ENCODE measurements at places on chromosomes 2 and 18. TPM values are rescaled to one million over a fixed set of nuclear protein-coding genes. Genes with fewer than 3 reads are reported as not detected.

EFEMP1 gene
- not detected for total RNA-seq

- no peak overlapping the region for H3K27ac ChIP-seq
- no peaks in the 10 kb centered on the region for H3K27me3 ChIP-seq
- DNase-seq: no peak
- no peaks in the 10 kb centered on the region for H3K36me3 ChIP-seq
Measured at GRCh38 chr2:168525716-168526446, 69.8 kb downstream of the CERS6 start.

DNA sequence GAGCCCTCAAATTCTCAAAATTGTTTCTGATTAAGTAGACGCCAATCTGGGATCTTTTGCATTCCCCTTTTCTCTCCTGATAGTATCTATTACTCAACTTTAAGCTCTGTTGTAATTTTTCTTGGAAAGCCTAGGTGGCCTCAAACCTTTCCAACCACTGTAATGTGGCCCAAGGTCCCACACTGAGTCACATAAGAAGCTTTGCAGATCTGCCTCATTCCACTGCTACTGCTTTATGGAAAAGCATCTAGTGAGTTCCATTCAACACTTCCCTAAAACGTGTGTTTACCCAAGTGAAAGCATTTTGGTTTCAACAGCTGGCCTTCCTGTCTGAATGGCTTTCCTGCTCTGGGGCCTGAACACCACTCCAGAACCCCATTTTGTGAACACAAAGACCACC lies 493.6 kb upstream of the SPHKAP start:
- H3K27me3 ChIP-seq: no peaks in the 10 kb centered on the region
- H3K27ac ChIP-seq: no peak overlapping the region
- DNase-seq: no peak
- H3K4me3 ChIP-seq: no peak overlapping the region

- no peak overlapping the region for H3K27ac ChIP-seq
- H3K4me1 ChIP-seq: no peaks in the 10 kb centered on the region
- DNase-seq: no peak
- H3K4me3 ChIP-seq: no peak overlapping the region
- H3K27me3 ChIP-seq: no peaks in the 10 kb centered on the region
Measured at GRCh38 chr18:5350636-5351035, 55.1 kb upstream of the ZBTB14 start.

- no peaks in the 10 kb centered on the region for H3K36me3 ChIP-seq
- H3K4me3 ChIP-seq: no peak overlapping the region
- no peak for DNase-seq
- H3K27me3 ChIP-seq: no peaks in the 10 kb centered on the region
- H3K4me1 ChIP-seq: no peaks in the 10 kb centered on the region
Measured at GRCh38 chr2:115400940-115401339, 958.5 kb downstream of the DPP10 start.

FBXO48 gene
- total RNA-seq: 2.3 TPM

GREB1 gene
- 0.29 TPM for total RNA-seq

FOXD4L1 gene
- 0.12 TPM for total RNA-seq

EMILIN1 gene
- 0.51 TPM for total RNA-seq

- peaks cover 3% of the 10 kb centered on the region for H3K27me3 ChIP-seq
- peaks cover 18% of the 10 kb centered on the region for H3K4me1 ChIP-seq
- H3K36me3 ChIP-seq: no peaks in the 10 kb centered on the region
- H3K27ac ChIP-seq: no peak overlapping the region
- DNase-seq: no peak
Measured at GRCh38 chr18:10121786-10122515, 208.1 kb downstream of the VAPA start.

ATOH8 gene
- not detected for total RNA-seq

DNA sequence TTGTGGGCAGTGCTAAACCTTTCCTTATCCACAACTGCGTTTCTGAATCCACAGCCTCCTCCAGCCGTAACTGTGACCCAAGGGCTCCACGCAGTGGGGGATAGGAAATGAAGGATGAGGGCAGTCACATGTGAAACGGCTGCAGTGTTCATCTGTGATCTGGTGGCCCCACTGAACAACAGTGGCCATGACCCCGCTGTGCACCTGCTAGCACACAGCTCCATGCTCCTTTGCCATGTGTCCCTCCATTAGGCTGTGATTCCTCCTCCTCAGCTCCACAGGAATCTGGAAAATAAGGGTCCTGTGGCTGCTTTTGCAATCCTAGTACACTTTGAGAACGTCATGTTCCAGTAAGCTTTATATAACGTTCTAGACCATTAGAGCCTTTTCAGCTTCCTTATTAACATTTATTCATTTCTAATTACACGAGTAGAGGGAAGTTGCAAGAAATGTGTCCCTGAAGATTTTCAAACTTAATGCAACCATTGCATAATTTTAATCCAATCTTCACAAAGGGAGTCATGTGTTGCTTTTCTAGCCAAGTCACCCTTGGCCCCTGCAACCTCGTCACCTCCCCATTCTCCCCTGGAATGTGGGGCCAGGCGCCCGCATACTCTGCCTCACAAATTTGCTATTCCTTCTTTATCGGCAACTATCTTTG lies 7.1 kb upstream of the NAPG start:
- H3K4me1 ChIP-seq: peaks cover 5% of the 10 kb centered on the region
- H3K4me3 ChIP-seq: no peak overlapping the region
- H3K27me3 ChIP-seq: peaks cover 48% of the 10 kb centered on the region

- H3K4me1 ChIP-seq: no peaks in the 10 kb centered on the region
- no peak overlapping the region for H3K27ac ChIP-seq
- H3K36me3 ChIP-seq: no peaks in the 10 kb centered on the region
- no peaks in the 10 kb centered on the region for H3K27me3 ChIP-seq
- no peak for DNase-seq
- H3K4me3 ChIP-seq: no peak overlapping the region
Measured at GRCh38 chr2:141770530-141770929, 360.3 kb downstream of the LRP1B start.

DNA sequence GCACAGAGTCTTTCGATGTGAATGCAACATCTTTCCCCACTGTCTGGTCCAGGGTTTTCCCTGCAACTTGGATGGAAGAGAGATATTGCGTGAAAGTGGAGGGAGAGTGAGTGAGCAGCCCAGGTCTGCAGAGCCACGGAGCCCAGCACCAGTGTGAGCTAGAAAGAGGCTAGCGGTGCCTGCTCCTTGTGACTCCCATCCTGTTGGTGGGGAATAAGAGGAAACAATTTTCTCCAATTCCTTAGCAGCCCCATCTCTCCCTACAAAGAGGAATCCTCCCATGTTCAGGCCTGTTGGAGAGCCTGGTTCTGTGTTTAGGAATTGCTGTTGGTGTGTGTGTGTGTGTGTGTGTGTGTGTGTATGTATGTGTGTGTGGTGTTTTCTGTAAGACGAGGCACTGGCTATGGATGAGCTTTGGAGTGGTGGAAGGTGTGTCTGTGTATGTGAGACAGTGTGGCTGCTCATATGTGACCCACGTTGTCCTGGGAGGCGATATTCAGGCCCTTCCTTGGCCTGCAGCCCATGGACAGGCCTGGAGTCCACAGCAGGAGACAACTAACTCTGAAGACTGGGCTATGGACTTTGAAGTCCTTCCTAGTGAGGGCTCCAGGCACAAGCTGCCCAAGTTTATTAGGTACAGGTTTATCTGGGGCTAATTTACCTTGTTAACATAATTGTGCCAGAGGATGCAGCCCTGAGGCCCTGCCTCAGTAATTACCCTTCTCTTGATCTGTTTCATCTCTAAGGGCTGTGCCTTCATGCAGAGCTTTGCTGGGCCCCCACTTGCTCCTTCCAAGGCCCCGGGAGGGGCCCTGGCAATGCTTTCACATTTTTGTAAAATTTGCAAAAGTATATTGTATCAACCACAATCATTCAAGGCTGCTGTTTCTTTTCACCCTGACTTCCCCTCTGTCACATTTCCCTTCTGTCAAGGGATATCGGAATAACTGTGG lies 88.6 kb upstream of the HAAO start:
- no peak overlapping the region for H3K4me3 ChIP-seq
- H3K27me3 ChIP-seq: no peaks in the 10 kb centered on the region
- H3K4me1 ChIP-seq: peaks cover 28% of the 10 kb centered on the region

GRCh38 chr2:120379916-120380893 lies 34.3 kb downstream of the INHBB start:
- peaks cover 7% of the 10 kb centered on the region for H3K27me3 ChIP-seq
- no peak overlapping the region for H3K27ac ChIP-seq
- no peak overlapping the region for H3K4me3 ChIP-seq
- no peaks in the 10 kb centered on the region for H3K36me3 ChIP-seq
- DNase-seq: no peak

- no peak overlapping the region for H3K4me3 ChIP-seq
- H3K4me1 ChIP-seq: peaks cover 2% of the 10 kb centered on the region
- H3K36me3 ChIP-seq: no peaks in the 10 kb centered on the region
- DNase-seq: no peak
Measured at GRCh38 chr2:240645801-240646175, 20.5 kb downstream of the GPR35 start.

DNA sequence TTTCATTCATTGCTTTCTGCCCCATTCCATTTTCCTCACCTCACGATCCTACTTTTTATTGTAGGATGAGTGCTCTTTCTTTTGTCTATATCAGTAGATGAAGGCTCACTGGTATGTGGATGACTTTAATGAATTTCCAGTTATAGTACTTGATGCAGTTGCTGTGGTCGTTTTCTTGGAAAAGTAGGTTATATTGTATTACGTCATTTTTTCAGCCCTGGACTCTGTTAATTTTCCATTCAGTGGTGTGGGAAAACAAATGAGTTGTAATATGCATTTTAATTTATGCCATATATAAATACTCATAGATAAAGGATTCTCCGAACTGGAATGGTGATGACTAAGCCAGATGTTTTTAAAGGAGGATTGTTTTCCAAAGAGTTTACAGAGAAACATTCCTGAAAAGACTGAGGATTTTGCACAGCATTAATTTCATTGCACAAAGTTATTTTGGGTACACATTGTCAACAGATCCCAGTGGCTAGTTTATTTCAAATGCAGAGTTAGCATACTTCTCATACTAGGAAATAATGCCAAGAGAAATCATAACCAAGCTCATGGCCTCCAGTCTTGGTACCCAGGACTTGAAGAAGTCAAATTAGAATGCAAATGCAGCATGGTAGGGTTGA lies 189.7 kb downstream of the PAX3 start:
- no peaks in the 10 kb centered on the region for H3K27me3 ChIP-seq
- H3K36me3 ChIP-seq: no peaks in the 10 kb centered on the region
- H3K4me3 ChIP-seq: no peak overlapping the region
- no peaks in the 10 kb centered on the region for H3K4me1 ChIP-seq

GAREM2 gene
- total RNA-seq: 1.4 TPM

MARCO gene
- not detected for total RNA-seq

DNA sequence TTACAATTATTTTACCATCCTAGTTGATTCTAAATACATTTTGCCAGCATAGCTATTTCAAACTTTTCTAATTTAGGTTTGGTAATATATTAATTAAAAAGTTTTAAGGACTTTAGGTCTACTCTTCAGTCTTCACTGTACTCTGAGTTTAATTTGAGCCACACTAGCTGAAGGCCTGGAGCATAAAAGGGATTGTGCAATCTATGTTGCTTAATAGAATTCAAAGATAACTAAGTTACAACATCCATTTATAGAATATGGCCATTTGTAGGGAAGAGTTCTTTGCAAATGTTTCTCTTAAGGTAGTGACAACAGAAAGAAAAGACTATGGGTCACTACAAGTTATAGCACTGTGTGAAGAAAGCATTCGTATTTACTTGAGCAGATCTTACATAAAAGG lies 702.2 kb upstream of the NRXN1 start:
- no peaks in the 10 kb centered on the region for H3K36me3 ChIP-seq
- H3K27me3 ChIP-seq: no peaks in the 10 kb centered on the region
- no peaks in the 10 kb centered on the region for H3K4me1 ChIP-seq
- DNase-seq: no peak
- no peak overlapping the region for H3K4me3 ChIP-seq
- no peak overlapping the region for H3K27ac ChIP-seq

- H3K27me3 ChIP-seq: no peaks in the 10 kb centered on the region
- H3K36me3 ChIP-seq: peaks cover 14% of the 10 kb centered on the region
- DNase-seq: no peak
- no peak overlapping the region for H3K27ac ChIP-seq
- no peaks in the 10 kb centered on the region for H3K4me1 ChIP-seq
- H3K4me3 ChIP-seq: no peak overlapping the region
Measured at GRCh38 chr2:74429487-74430451, 8.2 kb downstream of the WDR54 start.

- H3K4me3 ChIP-seq: no peak overlapping the region
- H3K27ac ChIP-seq: no peak overlapping the region
- no peak for DNase-seq
- H3K36me3 ChIP-seq: no peaks in the 10 kb centered on the region
- H3K4me1 ChIP-seq: no peaks in the 10 kb centered on the region
Measured at GRCh38 chr2:100011272-100011731, 131.1 kb downstream of the AFF3 start.

DNA sequence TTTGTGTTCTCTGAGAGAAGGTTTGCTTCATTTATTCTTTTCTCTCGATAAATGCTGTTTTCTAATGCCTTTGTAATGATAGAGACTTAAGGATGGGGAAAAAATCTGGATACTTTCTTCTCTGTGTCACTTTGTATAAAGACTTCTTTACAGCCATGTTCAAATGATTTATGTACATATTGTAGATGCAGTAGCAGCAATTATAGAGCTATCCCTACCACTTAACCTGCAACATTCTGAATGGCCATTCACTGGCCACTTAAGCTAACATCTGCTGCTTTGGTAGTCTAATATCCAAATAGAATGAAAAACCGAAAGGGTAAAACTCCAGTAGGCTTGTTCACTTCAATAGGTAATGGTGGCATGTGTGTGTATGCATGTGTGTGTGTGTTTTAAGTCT lies 97.8 kb downstream of the CSRNP3 start:
- no peak for DNase-seq
- H3K27ac ChIP-seq: no peak overlapping the region
- H3K27me3 ChIP-seq: peaks cover 2% of the 10 kb centered on the region
- H3K4me1 ChIP-seq: no peaks in the 10 kb centered on the region
- no peaks in the 10 kb centered on the region for H3K36me3 ChIP-seq

DNA sequence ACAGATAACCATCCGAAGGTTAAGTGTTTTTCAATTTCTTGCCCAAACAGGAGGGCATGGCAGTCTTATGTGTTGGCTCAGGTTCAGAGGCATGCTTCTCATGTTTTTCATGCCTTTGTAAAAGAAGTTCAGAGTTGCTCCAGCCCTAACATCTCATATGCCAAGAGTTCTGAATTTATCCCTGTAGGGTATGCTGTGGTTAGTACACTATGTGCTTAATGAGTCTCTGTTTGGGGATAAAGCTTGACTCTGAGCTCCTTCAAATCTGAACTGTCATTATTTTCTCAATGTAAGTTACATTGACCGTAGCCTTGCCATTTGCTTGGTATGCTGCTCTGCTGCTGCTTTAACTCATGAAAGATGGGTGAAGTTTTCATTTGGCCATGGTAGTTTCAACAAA lies 67.9 kb upstream of the PNPT1 start:
- no peaks in the 10 kb centered on the region for H3K4me1 ChIP-seq
- no peak overlapping the region for H3K27ac ChIP-seq
- H3K36me3 ChIP-seq: no peaks in the 10 kb centered on the region

SLC9A2 gene
- not detected for total RNA-seq

DNA sequence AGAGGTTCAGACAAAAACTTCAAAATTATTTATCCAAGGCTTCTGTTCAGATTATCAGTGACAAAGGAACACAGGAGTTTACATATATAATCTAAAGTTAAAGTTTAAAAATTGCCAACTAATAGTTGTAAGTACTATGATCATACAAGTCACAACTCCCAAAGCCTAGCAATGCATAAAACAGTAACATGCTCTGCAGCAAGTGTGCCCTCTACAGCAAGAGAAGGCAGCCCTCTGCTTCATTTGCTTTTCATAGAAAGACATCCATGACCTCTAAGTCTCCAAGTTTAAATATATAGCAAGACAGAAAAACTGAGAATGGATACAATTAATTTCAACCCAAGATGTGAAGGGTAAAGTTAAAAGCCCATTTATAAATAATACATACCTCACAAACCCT lies 13.3 kb downstream of the RAB1A start:
- no peaks in the 10 kb centered on the region for H3K36me3 ChIP-seq
- no peak overlapping the region for H3K27ac ChIP-seq
- peaks cover 57% of the 10 kb centered on the region for H3K4me1 ChIP-seq
- no peak overlapping the region for H3K4me3 ChIP-seq
